Psoas muscle (tissue), 8 donors: ENCODE measurements at places on chromosomes 13 and 19. TPM values are rescaled to one million over a fixed set of nuclear protein-coding genes. Genes with fewer than 3 reads are reported as not detected.
A peak's percentile ranks its signal among the peaks of the same experiment; 100 is the strongest.

PLPPR2 gene
- 14.1 TPM for total RNA-seq

ACER1 gene
- not detected for total RNA-seq

RAP2A gene
- 11.1 TPM for total RNA-seq

RNF17 gene
- not detected for total RNA-seq

SIGLECL1 gene
- not detected for total RNA-seq

TBC1D4 gene
- total RNA-seq, result 89.9 TPM

TUBA3C gene
- not detected for total RNA-seq

CEACAM8 gene
- total RNA-seq, result not detected

KLK8 gene
- not detected for total RNA-seq

LHB gene
- total RNA-seq, result not detected

C3 gene
- total RNA-seq, result 101 TPM

CBARP gene
- total RNA-seq, result 2.1 TPM

- no peaks in the 10 kb centered on the region for H3K27me3 ChIP-seq
- H3K4me1 ChIP-seq, result no peaks in the 10 kb centered on the region
- H3K4me3 ChIP-seq, result no peak overlapping the region
- no peak for DNase-seq
- no peaks in the 10 kb centered on the region for H3K36me3 ChIP-seq
Observed at GRCh38 chr13:109357751-109358471, 428.5 kb downstream of the IRS2 start.

- H3K4me1 ChIP-seq, result peaks cover 15% of the 10 kb centered on the region
- H3K36me3 ChIP-seq, result no peaks in the 10 kb centered on the region
- peak overlapping the region; percentile 53 for H3K27ac ChIP-seq
Observed at GRCh38 chr19:33798681-33799111, 2.0 kb downstream of the KCTD15 start.

DNA sequence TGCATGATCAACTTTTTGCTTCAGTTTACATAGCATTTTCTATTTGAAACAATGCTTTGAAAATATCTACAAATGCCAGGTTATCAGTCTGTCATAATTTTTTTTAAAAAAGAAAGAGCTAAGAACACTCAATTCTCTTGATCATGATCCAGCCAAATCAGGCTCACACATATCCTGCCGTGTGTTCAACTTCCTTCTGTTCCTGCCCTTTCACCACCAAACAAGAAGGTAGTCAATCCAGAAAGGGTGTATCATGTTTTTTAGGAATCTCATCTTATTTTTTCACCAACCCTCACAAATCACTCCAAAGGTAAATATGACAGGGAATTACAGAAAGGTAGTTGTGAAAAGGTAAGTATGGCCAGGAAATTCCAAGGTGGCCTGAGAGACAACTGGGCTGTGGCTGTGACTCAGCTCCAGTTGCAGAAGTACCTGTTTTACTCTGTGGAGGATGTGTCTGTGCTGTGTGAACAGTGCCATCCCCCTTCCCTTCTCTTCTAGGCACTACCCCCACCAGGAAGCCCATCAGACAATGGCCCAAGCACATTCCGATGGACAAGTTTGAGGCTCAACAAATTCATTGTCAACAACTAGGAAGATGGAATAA lies 138.8 kb upstream of the GJB6 start:
- H3K4me1 ChIP-seq, result no peaks in the 10 kb centered on the region
- H3K27ac ChIP-seq, result no peak overlapping the region
- no peaks in the 10 kb centered on the region for H3K36me3 ChIP-seq
- H3K4me3 ChIP-seq, result no peak overlapping the region
- peaks cover 8% of the 10 kb centered on the region for H3K27me3 ChIP-seq
- no peak for DNase-seq

DNA sequence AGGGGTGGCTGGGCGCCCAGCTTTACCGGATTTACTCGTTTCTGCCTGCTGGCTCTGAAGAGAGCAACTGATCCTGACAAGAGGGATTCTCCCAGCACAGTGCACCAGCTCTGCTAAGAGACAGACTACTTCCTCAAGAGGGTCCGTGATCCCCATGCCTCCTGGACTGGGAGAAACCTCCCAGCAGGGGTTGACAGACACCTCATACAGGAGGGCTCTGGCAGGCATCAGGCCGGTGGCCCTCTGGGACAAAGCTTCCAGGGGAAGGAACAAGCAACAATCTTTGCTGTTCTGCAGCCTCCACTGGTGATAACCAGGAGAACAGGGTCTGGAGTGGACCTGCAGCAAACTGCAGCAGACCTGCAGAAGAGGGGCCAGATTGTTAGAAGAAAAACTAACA lies 1192.5 kb upstream of the PRR20A start:
- H3K36me3 ChIP-seq, result no peaks in the 10 kb centered on the region
- DNase-seq, result no peak
- no peak overlapping the region for H3K27ac ChIP-seq
- no peaks in the 10 kb centered on the region for H3K27me3 ChIP-seq

DNA sequence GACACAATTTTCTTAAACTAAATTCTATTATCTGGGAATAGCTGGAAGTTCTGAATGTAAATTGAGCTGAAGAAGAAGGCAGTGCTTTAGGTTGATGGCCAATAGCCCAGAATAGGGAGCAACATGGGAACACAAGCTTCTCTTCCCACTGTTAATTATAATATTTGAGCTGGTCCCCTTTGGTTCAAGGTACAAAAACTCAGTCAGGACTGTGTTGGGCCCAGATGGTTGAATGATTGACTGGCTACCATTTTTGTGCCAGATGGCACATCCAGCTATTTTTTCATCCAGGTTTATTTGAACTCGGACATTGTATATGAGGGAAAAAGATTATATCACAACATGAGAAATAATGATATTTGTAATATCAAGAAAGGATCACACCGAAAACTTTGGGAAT lies 458.9 kb downstream of the SLITRK1 start:
- H3K36me3 ChIP-seq, result no peaks in the 10 kb centered on the region
- no peak for DNase-seq
- no peak overlapping the region for H3K4me3 ChIP-seq
- H3K27ac ChIP-seq, result no peak overlapping the region
- H3K4me1 ChIP-seq, result no peaks in the 10 kb centered on the region

DNA sequence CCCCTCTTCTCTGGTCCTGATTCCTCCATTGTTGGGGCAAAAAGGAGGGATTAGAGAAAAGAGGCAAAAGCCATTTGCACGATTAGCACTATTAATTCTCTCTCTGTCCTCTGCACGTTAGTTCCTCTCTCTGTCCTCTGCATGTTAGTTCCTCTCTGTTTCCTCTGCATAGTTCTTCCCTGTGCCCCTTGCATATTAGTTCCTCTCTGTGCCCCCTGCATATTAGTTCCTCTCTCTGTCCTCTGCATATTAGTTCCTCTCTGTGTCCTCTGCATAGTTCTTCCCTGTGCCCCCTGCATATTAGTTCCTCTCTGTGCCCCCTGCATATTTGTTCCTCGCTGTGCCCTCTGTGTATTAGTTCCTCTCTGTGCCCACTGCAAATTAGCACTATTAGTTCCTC lies 847.2 kb upstream of the GPC6 start:
- no peak for DNase-seq
- no peaks in the 10 kb centered on the region for H3K4me1 ChIP-seq
- H3K36me3 ChIP-seq, result no peaks in the 10 kb centered on the region
- no peaks in the 10 kb centered on the region for H3K27me3 ChIP-seq

DNA sequence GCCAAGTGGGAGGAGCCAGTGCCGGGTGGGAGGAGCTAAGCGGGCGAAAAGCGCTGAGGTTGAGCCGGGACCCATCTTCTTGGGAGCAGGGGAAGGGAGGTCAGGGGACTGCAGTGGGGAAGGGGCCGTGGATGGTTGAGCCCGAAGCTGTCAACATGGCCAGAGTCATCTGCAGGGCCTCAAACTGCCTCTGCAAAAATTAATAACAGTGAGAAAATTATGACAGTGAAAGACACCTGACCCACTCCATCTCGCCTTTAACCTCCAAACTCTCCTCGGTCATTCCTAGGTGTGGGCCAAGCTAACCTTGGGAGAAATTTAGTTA lies 30.1 kb downstream of the ZNF557 start:
- peak overlapping the region; percentile 97 for H3K27ac ChIP-seq
- no peaks in the 10 kb centered on the region for H3K36me3 ChIP-seq
- DNase-seq, result no peak
- H3K4me3 ChIP-seq, result peak overlapping the region; percentile 89
- peaks cover 5% of the 10 kb centered on the region for H3K4me1 ChIP-seq

DNA sequence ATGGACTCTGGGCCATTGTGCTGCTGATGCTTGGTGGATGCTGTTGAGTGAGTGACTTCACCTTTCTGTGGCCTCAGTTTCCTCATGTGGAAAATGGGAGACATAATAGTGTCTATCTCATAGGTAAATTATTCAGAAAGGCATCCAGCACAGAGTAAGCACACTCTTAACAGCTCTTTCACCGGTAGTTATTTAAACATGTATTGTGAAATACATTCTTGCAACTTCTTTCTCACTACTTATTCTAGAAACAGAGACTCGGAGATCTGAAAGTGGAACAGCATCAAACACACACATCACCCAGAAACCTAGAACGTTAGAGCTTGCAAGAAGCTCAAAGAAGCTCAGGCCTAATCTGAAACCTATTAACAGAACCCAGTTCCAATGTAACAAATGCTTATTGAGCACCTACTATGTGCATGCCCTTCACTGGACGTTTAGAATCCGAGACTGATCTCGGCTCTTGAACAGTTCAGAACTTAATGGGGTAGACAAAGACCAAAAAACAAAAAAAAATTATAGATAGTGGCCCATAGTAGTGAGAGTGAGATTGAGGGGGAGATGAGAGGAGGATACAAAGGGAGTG lies 4.1 kb downstream of the ZSWIM9 start:
- no peak for DNase-seq
- no peak overlapping the region for H3K27ac ChIP-seq
- H3K27me3 ChIP-seq, result no peaks in the 10 kb centered on the region
- H3K36me3 ChIP-seq, result peaks cover 3% of the 10 kb centered on the region

DNA sequence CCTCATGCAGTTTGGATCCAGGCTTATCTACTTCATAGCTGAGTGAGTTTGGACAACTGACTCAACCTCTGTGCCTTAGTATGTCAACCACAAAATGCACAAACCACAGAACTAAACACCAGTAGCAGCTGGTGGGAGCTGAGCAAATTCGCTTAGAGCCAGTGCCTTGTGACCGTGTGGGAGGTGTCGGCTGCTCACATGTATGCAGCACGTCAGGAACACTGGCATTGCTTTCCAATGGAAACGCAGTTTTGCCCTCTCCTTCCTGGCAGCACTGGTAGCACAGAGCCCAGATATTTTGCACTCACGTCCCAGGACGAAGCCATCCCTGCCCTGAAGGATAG lies 8.3 kb upstream of the NTN5 start:
- no peak overlapping the region for H3K4me3 ChIP-seq
- no peak for DNase-seq
- H3K36me3 ChIP-seq, result no peaks in the 10 kb centered on the region
- no peak overlapping the region for H3K27ac ChIP-seq

DNA sequence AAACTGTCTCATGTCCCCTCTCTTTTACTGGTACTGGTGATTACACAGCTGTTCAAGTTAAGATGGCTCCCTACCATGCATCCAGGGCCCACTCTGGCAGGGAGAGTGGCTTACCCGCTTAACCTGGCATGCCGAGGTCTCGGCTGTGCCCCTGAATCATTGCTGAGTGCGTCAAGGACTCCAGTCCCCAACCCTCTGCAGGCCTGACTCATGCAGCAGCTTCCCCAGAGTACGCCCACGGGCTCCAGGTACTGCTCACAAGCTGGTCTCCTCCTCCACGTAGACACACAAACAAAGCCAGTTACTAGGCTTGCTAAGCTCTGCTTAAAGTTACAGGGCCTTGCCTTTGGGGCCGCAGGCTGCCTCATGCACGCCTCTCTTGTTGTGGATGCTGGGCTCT lies 447.4 kb downstream of the COG6 start:
- no peak overlapping the region for H3K4me3 ChIP-seq
- H3K27me3 ChIP-seq, result no peaks in the 10 kb centered on the region
- no peak for DNase-seq
- no peaks in the 10 kb centered on the region for H3K4me1 ChIP-seq
- no peak overlapping the region for H3K27ac ChIP-seq

DNA sequence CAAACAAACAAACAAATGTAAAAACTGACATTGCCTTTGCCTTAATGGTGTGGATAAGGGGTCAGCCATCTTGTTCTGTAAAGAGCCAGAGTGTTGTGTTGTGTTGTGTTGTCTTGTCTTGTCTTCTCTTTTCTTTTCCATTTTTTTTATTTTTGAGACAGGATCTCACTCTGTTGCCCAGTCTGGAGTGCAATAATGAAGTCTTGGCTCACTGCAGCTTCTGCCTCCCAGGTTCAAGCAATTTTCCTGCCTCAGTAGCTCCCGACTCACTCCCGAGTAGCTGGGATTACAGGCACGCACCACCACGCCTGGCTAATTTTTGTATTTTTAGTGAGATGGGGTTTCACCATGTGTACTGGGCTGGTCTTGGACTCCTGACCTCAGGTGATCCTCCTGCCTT lies 27.8 kb downstream of the TIMM13 start:
- no peaks in the 10 kb centered on the region for H3K27me3 ChIP-seq
- no peak for DNase-seq
- no peaks in the 10 kb centered on the region for H3K36me3 ChIP-seq
- no peak overlapping the region for H3K27ac ChIP-seq

DNA sequence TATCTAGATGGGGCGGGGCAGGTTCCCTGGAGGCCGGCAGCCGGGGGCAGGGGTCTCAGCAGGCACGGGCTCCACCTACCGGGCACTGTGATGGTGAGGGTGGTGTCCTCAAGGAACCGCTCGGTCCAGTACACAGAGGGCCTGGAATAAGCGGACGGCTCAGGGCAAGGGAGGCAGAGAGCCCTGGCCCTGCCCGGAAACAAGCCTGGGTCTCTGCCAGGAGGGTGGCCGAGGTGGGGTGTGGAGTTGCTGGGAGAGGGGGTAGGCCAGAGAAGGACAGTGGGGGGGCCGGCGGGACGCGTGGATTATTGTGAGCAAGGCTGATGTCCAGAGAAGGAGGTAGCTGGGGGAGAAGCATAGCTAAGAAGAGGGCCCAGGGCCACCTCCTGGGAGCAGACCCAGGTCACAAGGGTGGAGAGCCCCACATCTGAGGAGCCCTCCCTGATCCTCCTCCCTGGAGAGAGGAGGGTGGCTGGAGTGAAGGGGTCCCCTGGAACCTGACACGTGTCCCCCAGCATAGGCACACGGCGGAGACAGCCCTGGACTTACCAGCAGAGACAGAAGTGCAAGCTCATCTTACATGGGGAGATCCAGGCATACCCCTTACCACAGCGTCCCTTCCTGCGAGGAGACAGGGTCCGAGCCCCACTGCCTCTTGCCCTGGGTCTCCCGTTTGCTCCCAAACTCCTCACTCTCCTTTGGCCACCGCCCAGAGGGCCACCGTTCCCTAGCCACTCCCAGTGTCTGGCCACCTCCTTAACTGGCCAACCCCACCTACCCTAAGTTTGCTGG lies 29.0 kb upstream of the MIER2 start:
- H3K27ac ChIP-seq, result no peak overlapping the region
- no peak for DNase-seq
- no peaks in the 10 kb centered on the region for H3K27me3 ChIP-seq

GRCh38 chr13:94061301-94061700 lies 418.2 kb downstream of the DCT start:
- H3K36me3 ChIP-seq, result no peaks in the 10 kb centered on the region
- H3K4me3 ChIP-seq, result no peak overlapping the region

- H3K27ac ChIP-seq, result peak overlapping the region; percentile 77
- H3K4me3 ChIP-seq, result no peak overlapping the region
- H3K4me1 ChIP-seq, result peaks cover 71% of the 10 kb centered on the region
Observed at GRCh38 chr13:99224021-99224420, 23.4 kb downstream of the UBAC2 start.

GRCh38 chr19:6362027-6362350 lies 658 bp downstream of the CLPP start:
- peaks cover 5% of the 10 kb centered on the region for H3K36me3 ChIP-seq
- H3K4me3 ChIP-seq, result peak overlapping the region; percentile 95
- H3K27ac ChIP-seq, result peak overlapping the region; percentile 85
- DNase-seq, result no peak
- H3K4me1 ChIP-seq, result peaks cover 6% of the 10 kb centered on the region

- H3K27me3 ChIP-seq, result no peaks in the 10 kb centered on the region
- H3K36me3 ChIP-seq, result peaks cover 1% of the 10 kb centered on the region
- DNase-seq, result no peak
- no peak overlapping the region for H3K27ac ChIP-seq
- peaks cover 7% of the 10 kb centered on the region for H3K4me1 ChIP-seq
- no peak overlapping the region for H3K4me3 ChIP-seq
Observed at GRCh38 chr19:34236035-34236987, 18.0 kb upstream of the GARRE1 start.
